ENCODE measurements at places on chromosomes 13 and 19.

DNA sequence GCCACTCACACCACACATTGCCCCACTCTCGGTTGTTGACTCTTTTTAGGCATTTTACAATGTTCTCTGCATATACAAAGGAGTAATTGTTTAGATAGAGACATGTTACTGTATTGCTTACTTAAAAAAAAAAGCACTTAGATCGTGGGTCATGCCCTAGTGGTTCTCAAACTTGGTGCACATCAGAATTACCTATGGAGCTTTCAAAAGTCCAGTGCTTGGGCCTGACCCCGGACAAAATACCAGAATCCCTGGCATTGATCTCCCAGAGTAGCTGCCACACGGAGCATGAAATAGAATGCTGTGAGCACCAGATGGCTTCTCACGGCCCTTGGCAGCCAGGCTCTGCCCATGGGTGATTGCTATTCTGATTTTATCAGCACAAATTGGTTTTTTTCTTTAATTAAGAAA, 20.0 kb downstream of the ACP7 start:
- no peak for DNase-seq

- no peak for DNase-seq
These were observed 37.3 kb downstream of the TNFSF13B start for GRCh38 chr13:108306860-108307259.

DNA sequence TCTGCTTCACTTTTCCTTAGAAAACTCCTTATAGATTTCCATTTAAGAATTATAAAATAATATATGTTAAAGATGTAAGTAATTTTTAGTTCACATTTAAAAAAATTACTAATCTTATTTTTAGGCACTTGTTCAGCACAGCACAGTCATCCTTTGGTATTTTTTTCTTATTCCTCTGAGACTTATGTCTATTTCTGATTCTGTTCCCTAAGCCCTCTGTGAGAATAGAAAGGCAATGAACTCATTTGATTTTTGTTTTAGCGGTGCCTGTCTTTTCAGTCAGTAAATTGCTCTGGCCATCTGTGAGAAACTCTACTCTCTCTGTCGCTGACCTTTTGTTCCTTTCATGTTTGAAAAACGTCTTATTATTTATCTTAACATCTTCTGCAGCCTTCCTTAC, 168.1 kb downstream of the PCDH17 start:
- DNase-seq: no peak

GRCh38 chr13:31903111-31903815, 128.3 kb upstream of the FRY start:
- DNase-seq: no peak

DNA sequence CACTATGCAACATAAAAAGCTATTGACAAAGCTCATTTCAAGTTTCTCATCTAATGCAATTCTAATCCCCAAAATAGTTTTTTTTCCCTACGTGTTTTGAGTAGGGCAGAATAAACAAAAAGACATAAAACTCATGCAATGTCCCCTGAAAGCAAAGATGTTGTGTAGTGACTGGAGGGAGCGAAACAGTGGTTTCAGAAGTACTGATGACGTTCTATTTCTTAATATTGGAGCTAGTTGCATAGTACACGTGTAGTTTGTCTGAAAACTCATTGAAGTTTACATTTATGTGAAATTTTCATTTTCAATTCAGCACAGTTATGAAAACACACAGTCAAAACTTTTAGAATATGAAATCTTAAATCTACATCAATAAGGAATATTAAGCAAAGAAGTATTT, 31.6 kb downstream of the USP12 start:
- DNase-seq: no peak

GRCh38 chr13:50474088-50474662, 369.3 kb downstream of the DLEU7 start:
- DNase-seq: no peak

- peak; percentile 11 for DNase-seq
These were observed 252.5 kb downstream of the LHFPL6 start for GRCh38 chr13:39350461-39350881.

DNA sequence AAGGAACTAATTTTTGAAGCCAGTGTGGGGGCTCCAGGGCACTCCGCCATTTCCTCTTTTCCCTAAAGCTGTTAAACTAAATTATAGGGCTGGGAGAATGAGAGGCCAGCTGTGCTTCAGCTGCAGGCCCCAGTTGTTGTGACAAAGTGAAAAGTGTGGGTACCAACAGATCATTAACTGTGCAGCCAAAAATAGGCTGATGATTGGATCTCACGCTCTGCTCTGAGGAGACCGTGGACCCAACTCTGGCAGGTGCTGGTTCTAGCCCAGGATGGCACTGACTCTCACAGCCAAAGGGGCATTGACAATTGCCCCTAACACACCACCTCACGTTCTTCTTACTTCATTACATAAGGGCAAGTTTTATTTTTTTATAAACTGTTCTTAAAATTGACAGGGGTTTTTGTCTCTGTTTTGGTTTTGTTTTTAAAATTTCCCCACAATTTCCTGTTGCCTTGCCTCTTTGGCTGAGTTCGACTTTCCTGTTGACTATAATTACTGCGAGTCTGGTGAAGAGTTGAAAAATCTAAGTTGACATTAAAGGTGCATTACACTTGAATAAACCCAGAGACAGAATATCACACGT, 391.0 kb downstream of the FGF9 start:
- no peak for DNase-seq

DNA sequence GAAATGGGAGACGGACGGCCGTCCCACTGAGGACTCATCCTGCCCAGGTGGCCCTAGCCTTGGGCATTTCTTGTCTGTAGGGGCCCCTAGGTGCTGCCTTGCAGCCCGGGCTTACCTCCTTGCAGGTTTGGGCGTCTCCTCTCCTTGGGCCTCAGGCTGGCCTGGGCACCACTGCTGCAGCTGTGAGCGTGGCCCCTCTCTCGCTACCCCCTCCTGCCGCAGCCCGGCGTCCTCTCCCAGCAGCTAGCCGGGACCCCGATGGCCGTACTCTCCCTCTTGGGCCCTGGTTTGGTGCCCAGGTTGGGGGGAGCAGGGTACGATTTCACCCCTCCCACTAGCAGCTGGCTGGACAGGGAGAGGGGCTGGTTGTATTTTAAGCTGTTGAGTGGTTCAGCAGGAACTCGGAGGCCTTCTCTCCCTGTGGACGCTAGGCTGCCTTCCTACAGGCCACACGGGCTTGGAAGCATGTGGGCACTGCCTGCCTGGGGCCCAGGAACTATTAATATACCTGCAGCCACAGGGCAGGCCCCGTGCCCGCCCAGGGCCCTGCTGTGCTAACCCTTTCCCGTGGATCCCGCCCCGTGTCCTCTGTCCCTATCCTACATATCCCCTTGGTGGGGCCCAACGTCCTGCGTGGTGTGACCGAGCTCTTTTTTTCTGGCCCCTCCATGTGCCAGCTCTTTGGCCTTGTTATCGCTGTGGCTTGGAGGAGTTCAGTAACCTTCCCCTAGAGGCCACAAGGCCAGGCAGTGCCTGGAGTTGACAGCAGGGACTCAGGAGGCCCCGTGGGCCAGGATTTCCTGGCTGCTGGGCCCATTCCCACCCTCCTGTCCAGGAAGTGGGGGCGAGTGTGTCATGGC, 11.7 kb downstream of the NDUFB7 start:
- no peak for DNase-seq

DNA sequence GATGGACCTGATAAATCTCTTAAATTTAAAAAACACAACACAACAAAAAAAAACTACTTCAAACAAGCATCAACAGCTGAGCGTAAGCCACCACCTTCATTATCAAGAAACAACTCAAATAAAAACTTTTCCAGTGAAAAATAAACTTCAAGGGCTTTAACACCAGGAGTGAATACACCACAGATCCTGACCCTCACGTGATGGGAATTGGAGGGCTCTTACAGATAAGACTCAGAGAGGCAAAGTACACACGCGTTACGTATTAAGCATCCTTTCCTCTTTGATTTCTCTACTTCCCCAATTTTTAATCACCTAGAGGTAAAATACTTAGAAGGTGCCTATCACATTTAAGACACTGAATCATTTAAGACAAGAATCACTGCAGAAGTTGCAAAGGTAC, 573 bp upstream of the STARD13 start:
- no peak for DNase-seq

- no peak for DNase-seq
These were observed 6.9 kb downstream of the RAB8A start for GRCh38 chr19:16118489-16119033.

DNA sequence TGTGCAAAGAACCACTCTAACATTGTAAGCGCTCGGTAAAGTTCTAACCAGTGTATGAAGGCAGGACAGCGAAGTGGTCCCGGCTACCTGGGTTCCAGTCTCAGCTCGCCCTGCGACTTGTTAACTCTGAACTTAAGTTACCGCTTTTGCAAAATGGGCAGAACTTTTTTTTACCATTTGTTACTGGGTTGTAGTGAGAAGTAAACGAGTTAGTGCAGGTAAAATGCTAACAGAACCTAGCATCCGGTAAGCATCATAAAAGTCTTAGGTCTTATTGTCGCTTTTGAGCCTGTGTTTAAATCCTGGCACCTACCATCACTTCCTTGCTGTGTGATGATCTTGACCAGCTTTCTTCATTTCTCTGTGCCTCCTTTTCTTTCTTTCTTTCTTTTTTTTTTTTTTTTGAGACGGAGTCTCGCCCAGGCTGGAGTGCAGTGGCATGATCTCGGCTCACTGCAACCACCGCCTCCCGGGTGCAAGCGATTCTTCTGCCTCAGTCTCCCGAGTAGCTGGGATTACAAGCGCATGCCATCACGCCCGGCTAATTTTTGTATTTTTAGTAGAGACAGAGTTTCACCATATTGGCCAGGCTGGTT, 734 bp upstream of the TRMT1 start:
- no peak for DNase-seq

DNA sequence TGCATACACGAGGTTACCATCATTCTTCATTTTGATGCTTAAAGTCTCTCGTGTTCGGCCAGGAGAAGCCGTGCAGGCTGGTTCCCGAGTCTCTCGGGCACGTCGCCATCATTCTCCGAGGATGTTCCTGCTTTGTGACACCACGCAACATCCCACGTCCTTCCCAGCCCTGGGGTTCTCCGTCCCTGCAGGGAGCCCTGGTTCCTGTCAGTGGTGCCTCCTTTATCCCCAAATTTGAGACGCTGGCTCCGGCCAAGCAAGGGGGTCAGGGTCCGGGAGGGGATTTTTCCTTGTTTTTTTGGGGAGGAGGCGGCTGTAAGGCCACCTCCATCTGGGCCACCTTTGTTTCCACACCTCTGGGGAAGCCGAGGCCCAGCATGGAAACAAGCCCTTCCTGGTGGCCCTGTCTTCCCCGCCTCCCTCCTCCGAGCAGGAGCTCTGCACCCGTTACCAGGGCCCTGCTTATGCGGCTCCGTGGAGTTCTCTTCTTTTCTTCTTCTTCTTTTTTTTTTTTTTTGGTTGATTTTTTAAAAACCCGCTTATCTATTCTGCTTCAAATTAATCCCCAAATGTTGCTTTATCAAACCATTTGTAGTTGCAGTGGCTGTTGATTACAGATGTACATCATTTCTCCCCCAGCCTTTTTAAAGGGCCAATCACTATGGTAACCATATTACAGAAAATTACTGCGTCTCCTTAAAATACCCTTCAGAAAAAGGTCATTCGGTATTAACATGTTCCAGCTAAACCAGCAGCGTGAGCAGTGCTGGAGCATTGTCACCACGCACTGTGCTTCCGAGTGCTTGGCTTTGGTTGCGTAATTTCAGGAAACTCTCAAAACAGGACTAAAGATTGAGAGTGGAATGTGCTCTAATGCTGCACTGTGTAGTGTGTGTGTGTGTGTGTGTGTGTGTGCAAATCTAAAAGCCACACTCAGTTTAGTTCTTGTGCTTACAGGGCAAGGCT, 50.4 kb downstream of the TEX29 start:
- DNase-seq: no peak

DNA sequence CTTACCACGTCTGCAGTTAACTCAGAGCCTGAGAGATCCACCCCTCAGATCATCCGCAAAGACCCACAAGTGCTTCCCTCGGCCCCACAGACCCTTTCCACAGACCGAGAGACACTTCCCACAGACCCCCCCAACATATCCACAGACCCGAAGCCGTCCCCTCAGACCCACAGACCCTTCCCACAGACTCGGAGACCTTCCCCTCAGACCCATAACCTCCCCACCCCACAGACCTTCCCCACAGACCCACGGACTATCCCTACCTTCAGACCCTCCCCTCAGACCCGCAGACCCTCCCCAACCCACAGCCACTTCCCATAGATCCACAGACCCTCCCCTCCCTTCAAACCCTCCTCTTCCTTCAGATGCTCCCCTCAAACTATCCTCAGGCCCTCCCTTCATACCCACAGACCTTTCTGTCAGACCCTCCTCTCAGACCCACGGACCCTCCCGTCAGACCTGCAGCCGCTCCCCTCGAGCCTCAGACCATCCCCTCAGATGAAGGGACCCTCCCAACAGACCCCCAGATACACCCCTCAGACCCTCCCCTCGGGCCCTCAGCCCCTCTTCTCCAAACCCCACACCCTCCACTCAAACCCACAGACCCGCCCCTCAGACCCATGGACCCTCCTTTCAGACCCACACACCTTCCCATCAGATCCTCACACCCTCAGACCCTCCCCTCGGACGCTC, 20.1 kb upstream of the TFDP1 start:
- DNase-seq: no peak

- DNase-seq: no peak
These were observed 173.4 kb upstream of the SGCG start for GRCh38 chr13:23007426-23007825.

Measured in neural progenitor cell (in vitro differentiated cells).